ENCODE measurements at places on chromosomes 11 and 22.
A peak's percentile ranks its signal among the peaks of the same experiment; 100 is the strongest.

- no peak for DNase-seq
These were observed 172.1 kb downstream of the DYNC2H1 start for GRCh38 chr11:103281301-103281700.

- no peak for DNase-seq
These were observed 62.9 kb upstream of the BID start for GRCh38 chr22:17836992-17837742.

DNA sequence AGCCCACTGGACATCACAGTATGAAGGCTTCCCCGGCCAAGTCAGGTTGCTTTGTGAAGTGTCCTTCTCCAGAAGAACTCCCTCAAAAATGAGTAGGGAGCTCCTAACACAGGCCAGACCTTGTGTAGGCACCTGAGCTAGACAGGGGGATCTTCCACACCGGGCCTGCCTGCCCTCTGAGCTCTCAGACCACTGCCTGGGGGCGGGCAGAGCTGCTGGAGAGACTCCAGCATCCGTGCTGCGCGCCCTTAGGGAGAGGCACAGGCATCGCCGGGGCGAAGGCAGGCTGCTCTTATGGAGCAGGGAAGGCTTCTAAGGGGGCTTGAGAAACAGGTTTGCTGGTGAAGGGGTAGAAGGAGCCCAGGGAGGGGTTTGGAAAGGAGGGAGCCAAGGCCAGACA, 4.4 kb downstream of the KCNJ5 start:
- DNase-seq = no peak

DNA sequence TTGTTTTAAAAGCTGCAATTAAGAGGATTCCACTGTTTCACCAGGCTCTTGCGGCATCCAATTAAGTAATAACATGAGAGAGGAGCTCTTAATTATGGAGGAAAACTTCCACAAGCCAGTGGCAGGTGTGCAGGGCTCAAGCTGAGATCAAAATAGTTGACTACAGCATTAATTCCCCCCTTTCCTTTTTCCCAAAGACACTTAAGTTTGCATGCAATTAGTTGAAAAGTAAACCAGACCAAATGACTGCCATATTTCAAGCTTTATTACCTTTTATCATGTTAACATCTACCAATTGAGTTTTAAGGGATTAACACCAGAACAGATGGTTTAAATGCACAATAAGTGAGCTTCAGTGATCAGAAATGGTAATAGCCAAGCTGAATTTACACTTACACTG, 32.1 kb downstream of the FAM168A start:
- no peak for DNase-seq

- no peak for DNase-seq
These were observed 12.0 kb downstream of the UPK3A start for GRCh38 chr22:45296628-45297297.

- no peak for DNase-seq
These were observed 72.3 kb downstream of the SHANK2 start for GRCh38 chr11:71179877-71180605.

DNA sequence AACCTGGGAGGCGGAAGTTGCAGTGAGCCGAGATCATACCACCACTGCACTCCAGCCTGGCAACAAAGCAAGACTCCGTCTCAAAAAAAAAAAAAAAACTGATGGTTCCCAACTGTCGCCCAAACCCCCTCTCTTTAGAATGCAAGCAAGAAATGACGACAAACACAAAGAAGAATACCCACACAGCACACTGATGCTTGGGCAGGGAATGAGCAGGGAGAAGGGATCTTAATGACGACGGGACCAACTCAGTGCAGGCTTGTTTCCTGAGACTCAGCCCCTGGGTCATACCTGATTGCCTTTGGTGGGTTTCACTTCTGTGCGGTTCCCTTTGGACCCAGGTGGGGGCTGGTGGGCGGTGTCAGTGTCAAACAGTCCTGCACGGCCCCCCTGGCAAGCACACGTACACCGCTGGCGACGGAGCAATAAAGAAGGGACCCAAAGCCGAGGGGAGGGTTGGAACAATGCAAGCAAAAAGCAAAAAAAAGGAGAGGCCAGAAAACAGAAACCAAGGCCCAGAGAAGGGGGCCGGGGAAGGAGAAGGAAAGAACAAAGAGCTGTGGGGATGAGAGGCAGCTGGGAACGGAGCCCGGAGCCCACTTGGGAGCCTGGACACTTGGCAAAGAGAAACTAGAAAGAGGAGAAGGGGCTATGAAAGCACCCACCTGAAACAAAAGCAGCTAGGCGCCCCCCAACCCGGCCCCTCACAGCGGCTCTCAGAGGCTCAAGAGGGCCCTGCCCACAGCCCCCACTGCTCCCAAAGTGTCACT, 99.6 kb downstream of the CELSR1 start:
- no peak for DNase-seq

DNA sequence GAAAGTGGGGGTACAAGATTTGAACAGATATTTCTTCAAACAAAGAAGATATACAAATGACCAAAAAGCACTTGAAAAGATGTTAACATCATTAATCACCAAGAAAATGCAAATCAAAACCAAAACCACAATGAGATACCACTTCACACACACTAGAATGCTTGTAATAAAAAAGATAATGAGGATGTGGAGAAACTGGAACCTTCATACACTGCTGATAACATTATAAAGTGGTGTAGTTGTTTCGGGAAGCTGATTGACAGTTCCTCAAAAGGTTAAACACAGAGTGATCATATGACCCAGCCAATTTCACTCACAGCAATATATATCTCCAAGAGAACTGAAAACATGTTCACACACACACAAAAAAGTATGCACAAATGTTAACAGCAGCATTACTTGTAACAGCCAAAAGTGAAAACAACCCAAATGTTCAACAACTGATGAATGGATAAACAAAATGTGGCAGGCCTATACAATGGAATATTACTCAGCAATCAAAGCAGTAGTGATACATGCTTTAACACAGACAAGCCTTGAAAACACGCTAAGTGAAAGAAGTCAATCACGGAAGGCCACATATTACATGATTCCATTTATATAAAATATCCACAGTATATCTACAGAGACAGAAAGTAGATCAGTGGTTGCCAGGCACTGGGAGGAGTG, 15.1 kb downstream of the PITPNB start:
- DNase-seq = no peak

DNA sequence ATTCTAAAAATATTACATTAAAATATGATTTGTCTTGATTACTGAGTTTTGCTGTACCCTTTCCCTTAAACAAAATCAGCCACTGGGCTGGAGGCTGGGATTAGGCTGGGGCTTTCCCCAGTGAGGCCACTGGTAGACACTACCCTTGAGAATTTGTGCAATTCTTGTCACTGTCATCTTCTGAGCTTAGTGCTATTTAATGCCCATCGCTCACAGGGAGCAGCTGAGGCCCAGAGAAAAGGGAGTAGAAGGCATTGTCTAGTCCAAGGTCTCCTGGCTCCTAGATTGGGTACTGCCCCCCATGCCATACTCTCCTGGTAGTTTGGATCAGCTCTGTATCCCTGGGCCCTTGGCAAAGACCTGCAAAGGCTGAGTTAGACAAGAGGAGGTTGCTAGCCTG, 6.7 kb downstream of the CHRM1 start:
- no peak for DNase-seq

DNA sequence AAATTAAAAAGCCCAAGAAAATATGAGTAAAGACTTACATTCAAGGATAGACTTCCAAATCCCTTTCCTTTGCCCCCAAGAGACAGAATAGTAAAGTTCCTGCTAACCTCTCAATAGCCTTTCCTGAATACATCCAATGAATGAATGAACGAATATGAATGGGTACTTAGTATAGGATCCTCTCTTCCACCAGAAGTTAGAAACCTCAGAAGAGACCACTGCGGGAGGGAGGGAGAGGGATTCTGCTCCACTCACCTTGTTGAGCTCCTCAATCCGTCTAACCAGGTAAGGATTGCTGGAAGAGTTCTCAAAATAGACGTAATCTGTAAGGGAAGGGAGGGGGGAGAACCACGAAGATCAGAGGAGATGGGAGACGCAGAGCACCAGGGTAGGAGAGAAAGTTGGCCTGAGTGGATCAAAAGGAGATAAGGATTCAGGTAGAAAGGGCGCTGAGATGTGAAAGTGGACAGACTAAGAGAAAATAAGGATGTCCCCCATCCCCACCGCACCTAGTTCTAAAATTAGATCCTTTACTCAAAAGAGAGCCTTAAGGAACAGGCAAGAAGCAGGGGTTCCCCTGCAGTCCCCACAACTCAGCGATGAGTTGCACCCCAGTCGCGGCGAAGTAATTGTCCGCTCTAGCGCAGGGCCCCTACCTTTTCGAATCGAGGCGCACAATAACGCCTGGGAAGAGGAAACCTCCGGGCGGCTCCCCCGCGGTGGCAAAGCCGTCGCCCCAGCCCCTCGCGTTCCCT, 1.1 kb downstream of the MTA2 start:
- DNase-seq = no peak

DNA sequence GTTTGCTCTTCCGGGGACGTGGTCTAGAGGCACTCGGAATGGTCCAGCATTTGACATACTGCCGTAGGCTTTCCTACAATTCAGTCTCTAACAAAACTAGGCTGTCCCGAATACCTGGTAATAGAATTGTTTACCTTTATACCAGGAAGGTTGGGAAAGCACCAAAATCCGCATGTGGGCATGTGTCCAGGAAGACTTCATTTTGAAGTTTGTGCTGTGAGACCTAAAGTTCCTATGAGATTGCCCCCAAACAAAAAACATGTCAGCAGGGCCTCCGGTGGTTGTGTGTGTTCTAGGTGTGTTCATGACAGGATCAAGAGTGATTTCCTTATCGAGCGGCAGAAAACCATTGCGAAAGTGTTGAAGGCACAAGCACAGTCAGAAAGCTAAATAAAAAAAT, 26.1 kb downstream of the HSPA8 start:
- no peak for DNase-seq

GRCh38 chr11:130827451-130828377, 88.6 kb downstream of the SNX19 start:
- no peak for DNase-seq

DNA sequence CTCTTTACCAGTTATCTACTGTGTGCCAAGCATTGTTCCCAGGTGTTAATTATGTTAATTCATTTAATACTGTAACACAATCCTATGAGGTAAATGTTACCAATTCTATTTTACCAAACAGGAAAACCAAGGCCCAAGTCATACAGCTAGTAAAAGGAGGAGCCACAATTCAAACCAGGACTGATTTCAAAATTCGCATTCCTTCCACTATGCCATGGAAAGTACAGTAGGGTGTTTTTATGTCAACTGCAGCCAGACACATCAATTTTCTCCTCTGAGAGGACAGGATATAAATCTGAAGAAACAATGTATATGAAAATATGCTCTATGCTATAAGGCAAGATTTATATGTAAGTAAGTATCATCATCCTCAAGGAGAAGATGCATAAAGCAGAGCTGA, 104.3 kb downstream of the RPL27A start:
- no peak for DNase-seq

GRCh38 chr11:48172818-48173609, 43.6 kb upstream of the OR4B1 start:
- peak; percentile 2 for DNase-seq

DNA sequence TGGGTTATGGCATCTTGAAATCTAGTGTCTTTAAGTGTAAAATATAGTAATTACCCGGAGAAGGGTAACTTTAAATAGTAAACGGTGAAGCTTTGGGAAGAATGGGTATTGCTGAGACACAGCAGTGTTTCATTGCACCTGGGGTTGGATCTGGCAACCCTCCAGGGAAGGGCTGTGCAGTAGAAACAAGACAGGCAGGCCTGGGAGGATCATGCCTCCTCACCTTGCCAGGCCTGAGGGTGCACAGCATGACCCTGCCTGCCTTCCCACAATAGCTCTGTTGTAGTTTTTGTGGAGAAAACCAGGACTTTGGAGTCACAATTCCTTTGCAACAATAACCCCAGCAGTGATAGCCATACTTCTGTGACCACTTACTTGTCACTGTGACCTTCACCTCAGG, 64.6 kb upstream of the ADSL start:
- DNase-seq = no peak

GRCh38 chr11:110990311-110990710, 255.2 kb upstream of the POU2AF2 start:
- DNase-seq = no peak

GRCh38 chr11:75536786-75537641, 11.3 kb upstream of the GDPD5 start:
- DNase-seq = no peak

DNA sequence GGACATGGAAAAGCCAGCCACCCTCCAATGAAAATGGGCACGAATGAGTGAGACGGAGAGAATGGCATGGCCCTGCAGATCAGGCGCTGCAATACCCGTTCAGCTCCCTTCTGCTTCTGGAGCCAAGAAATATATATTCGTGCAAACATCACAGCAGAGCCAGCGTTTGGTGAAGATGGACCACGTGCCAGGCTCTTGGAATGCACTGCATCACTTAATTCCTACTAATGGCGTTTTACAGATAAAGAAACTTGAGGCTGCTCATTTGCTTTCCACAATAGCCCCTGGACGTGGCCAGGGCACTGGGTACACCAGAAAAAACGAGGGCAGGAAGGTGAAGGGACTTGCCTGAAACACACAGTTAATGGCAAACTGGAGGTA, 1.6 kb upstream of the FXYD2 start:
- DNase-seq = no peak

DNA sequence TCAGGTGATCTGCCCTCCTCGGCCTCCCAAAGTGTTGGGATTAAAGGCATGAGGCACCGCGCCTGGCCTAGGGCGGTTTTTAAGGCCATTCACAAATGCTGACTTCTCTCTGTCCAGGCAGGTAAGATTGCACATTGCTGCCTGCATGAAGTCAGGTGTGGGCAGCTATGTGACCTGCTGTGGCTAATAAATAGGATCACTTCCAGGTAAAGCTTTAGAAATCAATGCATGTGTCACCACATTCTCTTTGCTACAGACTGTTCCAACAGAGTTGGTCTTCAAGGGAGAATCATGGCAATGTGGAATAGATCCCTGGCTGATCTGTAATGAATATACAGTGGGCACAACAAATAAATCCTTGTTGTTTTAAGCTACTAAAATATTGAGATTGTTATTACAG, 260.3 kb upstream of the PITPNB start:
- no peak for DNase-seq

- DNase-seq = no peak
These were observed 306.7 kb downstream of the SOX6 start for GRCh38 chr11:16049611-16050010.
